ENCODE measurements at places on chromosomes 12 and 14.

- no peak for DNase-seq
Measured at GRCh38 chr12:122871851-122872780, 23.8 kb downstream of the VPS37B start.

DNA sequence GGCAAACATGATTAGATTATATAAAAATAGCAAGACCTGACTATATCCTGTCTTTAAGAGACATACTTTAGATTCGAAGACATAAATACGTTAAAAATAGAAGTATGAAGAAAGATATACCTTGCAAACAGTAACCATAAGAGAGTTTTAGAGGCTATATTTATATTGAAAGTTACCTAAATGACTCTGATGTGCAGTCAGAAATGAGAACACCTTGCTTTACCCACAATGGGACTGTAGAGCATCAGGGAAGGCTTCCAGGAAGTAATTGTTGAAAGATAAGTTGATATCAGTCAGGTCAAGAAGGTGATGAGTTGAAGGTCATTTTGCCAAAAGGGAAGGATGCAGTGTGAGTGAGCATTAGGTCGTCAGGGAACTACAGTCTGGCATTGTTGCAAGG, 110.2 kb downstream of the NEDD1 start:
- DNase-seq: no peak

DNA sequence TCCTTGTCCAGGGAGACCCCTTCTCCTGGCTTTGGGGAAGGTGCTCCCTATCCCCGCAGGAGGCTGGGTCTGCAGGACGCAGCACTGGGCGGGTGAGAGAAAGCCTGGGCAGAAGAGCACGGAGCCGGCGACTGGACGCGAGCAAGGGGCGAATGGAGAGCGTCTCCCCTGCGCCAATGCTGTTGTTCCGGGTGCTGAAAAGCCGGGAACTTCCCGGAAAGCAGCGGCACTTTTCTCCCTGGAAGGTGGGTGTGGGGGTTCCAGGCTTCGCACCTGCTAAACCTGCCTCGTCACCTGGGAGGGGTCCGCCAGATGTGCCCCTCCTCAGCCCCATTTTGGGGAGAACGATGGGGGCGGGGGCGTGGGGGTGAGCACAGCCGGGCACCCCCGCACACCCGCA, 417.1 kb upstream of the TMTC1 start:
- no peak for DNase-seq

GRCh38 chr14:36719823-36720222, 58.2 kb downstream of the PAX9 start:
- DNase-seq: no peak

- DNase-seq: peak; percentile 79
Measured at GRCh38 chr14:51651388-51652167, at the start of gene FRMD6. Gene FRMD6 (plus strand): TSS chr14:51651910. CDS start chr14:51689837, 37,927 bp downstream.

- no peak for DNase-seq
Measured at GRCh38 chr12:75099210-75099609, 110.4 kb downstream of the KCNC2 start.
